ENCODE measurements at places on chromosomes 12 and 14. TPM values are rescaled to one million over a fixed set of nuclear protein-coding genes. Genes with fewer than 3 reads are reported as not detected.

The MIP gene
- total RNA-seq, result not detected

The MYRFL gene
- 0.55 TPM for total RNA-seq

The PRH2 gene
- total RNA-seq, result not detected

The ITGA7 gene
- total RNA-seq, result 65.6 TPM

The PRKD1 gene
- total RNA-seq, result 12.4 TPM

The ANKRD52 gene
- total RNA-seq, result 54.9 TPM

The PLEKHG7 gene
- total RNA-seq, result not detected

The GSC gene
- total RNA-seq, result 108 TPM

The PAWR gene
- 130 TPM for total RNA-seq

The JPH4 gene
- 0.91 TPM for total RNA-seq

- DNase-seq, result peak; percentile 75
Measured at GRCh38 chr12:93127582-93128331, 198.7 kb upstream of the EEA1 start.

DNA sequence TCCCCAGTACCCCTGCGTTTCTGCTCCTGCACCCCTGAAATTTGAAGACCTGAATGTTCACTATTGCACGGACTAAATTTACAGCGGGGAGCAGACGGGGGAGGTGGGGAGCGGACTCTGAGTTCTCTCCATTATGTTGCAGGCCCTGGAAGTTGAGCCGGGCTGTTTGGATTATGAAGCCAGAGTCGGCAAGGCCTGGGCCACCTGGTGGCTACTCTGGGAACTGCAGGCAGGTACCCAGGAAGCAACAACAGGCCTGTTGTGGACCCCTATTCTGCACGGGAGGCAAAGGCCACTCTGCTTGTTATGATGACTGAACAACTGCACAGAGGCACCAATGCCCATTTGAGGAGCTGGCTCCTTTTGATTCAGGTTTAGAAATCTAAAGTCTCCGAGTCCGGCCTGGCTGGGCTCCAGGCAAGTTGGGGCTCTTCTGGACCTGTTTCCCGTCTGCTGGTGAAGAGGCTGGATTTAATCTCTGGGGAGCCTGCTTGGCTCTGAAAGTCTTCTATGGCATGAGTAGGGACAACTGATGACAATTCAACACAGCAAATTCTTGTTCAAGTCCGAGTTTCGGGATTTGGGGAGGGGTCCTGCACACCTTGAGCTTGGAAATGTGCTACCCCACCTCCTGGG lies 34.1 kb upstream of the FAM181A start:
- DNase-seq, result peak; percentile 95

DNA sequence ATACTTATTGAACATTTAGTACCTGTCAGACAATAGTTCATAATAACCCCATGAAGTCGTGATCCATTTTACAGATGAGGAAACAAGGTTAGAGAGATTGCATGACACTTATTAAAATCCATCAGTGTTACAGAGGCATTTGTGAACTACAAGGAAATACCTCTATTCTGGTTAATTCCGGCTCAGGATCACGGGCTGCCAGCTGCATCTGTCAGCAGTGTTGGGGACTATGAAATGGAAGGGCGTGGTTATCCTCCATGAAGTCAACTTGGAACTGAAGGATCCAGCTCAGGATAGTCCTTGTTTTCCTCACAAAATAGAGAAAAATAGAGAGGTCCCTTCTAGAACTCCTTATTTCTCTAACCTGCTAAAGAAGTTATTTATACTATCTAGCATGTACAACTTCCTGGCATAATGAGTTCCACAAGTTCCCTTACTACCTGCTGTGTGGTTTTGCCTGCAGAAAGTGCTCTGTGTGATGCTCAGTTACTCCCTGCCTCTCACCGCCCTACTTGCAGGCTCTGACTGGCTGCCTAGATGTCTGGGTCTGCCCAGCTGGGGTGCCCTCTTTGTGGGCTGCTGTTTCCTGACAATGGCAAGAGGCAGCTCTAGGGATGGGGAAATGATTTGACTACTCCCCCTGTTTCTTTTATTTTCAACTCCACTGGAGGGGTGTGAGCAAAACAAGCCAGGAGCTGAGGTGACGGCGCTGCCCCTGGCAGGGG lies 36.8 kb downstream of the PLXNC1 start:
- DNase-seq, result peak; percentile 57

DNA sequence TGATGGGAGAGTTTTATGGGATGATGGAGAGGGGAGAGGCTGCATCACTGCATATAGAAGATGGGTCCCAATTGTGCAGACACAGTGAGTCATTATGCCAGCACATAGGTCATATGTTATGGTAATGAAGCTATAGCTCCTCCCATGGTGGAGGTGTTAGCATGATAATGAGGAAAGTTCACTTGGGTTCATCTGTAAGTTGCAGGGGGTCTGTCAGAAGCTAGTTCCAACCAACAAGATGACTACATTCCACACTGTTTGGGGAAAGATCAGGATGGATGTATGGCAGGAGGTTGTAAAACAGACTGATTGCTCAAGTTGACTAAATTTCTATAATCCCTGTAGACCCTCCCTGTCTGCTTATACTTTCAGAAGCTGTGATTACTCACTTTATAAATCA lies 561.3 kb downstream of the C12orf50 start:
- DNase-seq, result peak; percentile 50

- DNase-seq, result no peak
Measured at GRCh38 chr14:92728759-92729364, 19.6 kb downstream of the LGMN start.

GRCh38 chr12:85468356-85469157 lies 188.5 kb downstream of the ALX1 start:
- DNase-seq, result peak; percentile 91

DNA sequence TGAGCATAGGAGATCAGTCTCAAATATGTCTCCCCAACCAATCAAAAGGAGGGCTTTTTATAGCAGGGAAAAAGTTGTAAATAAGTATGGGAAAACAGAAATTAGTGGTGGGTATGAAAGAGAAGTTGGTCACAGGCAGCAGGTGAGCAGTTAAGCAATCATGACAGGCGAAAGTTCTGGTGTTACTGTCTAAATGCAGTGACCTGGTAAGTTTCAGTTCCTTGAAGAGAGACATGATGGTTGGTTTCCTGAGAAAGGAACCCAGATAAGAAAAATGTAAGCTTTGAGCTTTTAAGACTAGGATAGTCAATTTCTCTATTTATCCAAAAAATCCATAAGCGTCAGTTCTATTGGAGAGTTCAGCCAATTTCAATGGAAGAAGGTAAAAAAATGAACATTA lies 466.2 kb upstream of the FLRT2 start:
- no peak for DNase-seq

DNA sequence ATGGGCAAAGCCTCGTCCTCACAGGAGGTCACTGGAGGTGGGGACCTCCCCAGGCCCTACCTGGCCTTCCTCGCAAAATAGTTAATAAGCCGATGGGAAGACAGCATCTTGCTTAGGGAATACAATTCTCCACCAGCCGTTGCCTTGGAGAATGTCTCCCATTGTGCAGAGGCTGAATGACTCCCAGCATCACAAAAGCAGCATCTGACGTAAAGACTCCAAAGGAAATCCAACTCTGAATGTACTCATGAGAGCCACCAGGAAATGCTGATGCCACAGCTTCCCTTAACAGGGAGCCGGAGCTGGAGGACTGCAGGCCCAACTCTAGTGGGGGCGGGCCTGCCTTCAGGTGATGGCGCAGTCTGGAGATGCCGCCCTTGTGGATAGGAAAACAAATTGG lies 15.5 kb downstream of the CCDC63 start:
- DNase-seq, result no peak

GRCh38 chr14:69328765-69329164 lies 68.8 kb downstream of the GALNT16 start:
- peak; percentile 19 for DNase-seq

DNA sequence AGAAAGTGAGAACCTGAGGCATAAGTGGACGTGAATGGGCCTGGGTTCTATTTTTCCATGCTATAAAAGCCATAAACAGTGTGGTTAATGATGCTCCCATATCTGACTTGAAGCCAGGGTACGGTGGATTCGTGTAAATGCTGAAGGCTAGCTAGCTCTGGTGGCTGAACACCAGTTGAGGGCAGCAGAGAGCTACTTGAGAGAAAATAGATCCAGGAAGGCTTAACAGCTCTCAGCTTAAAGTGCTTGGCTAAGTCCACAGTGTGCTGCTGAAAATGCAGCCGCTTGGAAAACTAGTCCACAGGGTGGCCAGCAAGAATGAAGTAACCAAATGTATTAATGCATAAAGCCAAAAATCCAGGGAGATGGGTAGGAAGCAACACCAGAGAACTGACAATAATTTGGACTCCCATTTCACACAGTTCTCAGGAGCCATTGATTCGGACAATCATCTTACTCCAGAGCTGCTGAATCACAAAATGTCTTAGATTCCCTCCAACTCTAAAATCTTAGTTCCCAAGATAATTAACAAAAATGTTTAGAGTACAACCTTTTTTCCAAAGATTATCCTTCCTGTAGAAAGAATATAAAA lies 15.0 kb upstream of the FOXG1 start:
- DNase-seq, result peak; percentile 88

- no peak for DNase-seq
Measured at GRCh38 chr12:68491204-68491960, 119.3 kb upstream of the RAP1B start.

GRCh38 chr12:54385251-54385914 lies 850 bp upstream of the ZNF385A start:
- DNase-seq, result peak; percentile 79

DNA sequence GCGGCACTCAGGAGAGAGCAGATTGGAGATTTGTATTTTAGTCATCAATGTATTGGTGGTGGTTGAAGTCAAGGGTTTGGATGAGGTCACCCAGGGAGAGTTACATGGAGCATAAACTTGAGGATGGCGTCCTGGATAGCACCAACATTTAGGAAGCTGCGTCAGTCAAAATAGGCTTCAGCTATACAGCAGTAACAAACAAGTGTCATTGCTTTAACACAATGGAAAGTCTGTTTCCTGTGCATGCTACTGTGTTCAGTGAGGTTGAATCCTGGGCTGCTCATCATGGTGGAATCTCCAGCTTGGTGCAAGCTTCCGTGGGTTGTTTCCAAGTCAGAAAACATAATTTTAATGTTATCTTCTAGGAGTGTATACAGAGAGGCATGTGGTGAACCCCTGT lies 180.4 kb downstream of the CFAP54 start:
- no peak for DNase-seq

GRCh38 chr12:114339626-114340025 lies 66.3 kb downstream of the TBX5 start:
- DNase-seq, result no peak

- no peak for DNase-seq
Measured at GRCh38 chr14:69699748-69700303, 67.1 kb upstream of the SRSF5 start.

- no peak for DNase-seq
Measured at GRCh38 chr12:44029194-44029593, 193.3 kb downstream of the TMEM117 start.

DNA sequence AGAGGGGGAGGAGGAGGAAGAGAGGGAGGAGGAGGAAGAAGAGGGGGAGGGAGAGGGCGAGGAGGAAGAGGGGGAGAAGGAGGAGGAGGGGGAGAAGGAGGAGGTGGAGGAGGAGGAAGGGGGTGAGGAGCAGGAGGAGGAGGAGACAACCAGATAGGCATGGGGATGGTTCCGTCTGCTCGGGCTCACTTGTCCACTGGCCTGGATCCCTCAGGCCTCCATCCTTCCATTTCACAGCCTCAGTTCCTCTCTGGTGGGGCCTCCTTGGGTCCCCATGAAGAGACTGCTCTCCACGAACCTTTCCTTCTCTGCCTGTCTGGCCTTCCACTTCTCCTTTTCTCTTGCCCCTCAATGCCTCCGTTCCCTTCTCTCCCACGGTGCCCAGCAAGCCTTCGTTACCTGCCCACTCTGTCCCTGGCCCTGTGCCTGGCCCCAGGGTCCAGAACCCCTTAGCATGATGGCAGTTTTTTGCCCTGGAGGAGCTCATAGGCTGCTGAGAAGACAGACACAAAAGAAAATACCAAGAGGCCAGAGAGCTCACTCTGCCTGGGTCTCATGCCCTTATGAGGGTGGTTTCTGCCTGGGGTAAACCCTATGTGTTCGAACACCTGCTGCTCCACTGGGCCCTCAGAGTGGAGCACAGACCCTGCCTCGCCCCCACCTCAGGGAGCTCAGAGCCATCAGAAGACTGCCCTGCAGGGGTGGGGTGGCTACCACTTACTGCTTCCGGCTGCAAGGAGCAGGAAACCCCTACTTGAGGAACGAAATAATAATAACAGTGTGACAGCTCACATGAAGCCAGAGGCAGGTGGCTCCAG lies 11.7 kb upstream of the CACNA2D4 start:
- peak; percentile 36 for DNase-seq

GRCh38 chr14:27958757-27959156 lies 807.8 kb upstream of the FOXG1 start:
- no peak for DNase-seq

- no peak for DNase-seq
Measured at GRCh38 chr14:66965831-66966230, 223.4 kb upstream of the GARIN2 start.

DNA sequence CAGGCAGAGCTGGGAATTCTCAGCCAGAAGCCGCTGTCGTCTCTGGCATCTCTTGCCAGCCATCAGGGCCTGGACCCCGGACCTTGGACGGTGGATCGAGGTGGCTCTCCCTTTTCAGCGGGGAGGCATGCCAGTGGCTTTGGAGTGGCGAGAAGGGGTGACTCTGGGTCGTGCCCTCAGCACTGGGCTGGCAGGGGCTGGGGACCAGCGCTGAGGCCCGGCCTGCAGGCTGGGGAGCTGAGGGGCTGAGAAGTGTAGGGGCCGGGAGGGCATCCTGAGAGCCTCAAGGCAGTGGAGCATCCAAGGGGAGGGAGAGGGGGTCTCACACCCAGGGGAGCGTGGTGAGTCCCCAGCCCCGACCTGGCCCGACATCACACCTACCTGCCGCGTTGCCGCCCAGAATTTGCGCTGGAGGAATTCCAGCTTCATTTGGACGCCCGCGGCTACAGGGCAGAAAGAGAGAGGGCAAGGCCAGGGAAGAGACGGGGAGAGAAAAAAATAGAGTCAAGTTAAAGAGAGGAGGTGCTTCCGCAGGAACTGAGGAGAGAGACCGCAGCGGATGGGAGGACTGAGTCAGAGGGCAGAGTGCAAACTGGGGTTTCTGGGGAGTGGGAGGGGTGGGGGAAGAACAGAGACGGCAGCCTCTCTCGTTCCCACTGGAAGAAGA lies 9.0 kb upstream of the LRTM2 start:
- no peak for DNase-seq

- DNase-seq, result no peak
Measured at GRCh38 chr12:63924781-63925180, 80.3 kb downstream of the SRGAP1 start.

- no peak for DNase-seq
Measured at GRCh38 chr12:132237772-132238487, 91.5 kb downstream of the GALNT9 start.

DNA sequence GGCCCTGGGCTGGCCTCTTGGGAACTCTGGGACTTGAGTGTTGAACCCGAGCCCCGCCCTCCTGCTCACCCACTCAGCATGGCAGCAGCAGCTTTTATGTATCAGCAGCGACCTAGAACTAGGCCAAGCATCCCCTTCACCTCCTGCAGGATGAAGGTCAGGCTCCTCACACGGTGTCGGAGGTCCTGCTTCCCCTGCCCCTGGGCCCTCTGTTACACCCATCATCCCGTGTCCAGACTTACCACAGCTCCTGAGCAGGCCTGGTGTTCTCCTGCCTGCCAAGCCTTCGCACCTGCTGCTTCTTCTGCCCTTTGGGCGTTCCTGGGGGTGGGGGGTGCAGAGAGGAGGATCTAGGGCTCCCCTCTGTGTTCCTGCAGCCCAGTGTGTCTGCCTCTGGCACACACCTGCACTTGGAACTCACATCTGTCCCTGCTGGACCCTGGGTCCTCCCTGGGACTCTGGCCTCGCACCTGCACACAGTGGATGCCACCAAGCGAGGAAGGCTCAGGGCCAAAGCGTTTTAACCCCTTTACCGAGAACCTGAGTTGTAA lies 80.3 kb downstream of the PAPOLA start:
- DNase-seq, result peak; percentile 38

GRCh38 chr12:49733219-49734017 lies 7.9 kb upstream of the TMBIM6 start:
- DNase-seq, result peak; percentile 78
